HFFc6 (cell line): ENCODE measurements at places on chromosomes 2 and 18. TPM values are rescaled to one million over a fixed set of nuclear protein-coding genes. Genes with fewer than 3 reads are reported as not detected.

CCDC74B gene
- total RNA-seq = 4.5 to 6.3 TPM (median 4.6 TPM) in 3 replicates

PPP1R1C gene
- total RNA-seq = 0.31 TPM in 1 of 2 replicates, not detected in the other

DNA sequence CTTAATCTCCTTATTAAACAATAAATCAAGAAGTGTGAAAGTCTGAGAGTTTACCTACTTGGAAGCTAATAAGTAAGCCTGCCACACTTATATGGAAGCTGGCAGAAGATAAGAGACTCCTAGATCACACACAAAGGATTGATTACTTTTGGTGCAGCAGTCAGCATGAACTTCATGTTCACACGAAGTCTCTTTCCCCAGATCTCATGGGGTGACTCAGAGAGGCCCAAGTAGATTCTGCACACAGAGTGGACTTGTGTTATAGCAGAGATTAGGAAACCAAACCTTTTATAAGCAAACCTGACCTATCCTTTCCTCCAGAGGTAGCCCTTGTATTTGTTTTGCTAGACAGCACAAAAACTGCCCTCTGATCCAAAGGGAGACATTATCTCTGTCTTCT lies 9.9 kb upstream of the GAREM1 start:
- DNase-seq = no peak

SCN7A gene
- total RNA-seq = not detected in 2 replicates

GRCh38 chr2:219689676-219690628 lies 62.5 kb downstream of the SLC4A3 start:
- DNase-seq = peak; percentile 66

DNA sequence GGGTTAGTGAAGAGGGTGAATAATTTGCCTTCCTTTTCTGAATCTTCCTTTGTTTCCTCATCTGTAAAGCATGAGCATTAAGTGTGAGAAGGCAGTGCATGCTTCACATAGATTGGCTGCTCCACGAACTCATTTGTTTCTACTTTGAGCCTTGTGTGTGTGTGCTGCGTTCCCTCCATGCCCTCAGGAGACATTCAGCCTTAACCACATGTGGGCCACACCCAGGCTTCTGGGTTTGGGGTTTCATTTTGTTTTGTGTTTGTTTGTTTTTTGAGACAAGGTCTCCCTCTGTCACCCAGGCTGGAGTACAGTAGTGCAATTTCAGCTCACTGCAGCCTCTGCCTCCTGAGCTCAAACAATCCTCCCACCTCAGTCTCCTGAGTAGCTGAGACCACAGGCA lies 843.3 kb downstream of the GALR1 start:
- no peak for DNase-seq

DNA sequence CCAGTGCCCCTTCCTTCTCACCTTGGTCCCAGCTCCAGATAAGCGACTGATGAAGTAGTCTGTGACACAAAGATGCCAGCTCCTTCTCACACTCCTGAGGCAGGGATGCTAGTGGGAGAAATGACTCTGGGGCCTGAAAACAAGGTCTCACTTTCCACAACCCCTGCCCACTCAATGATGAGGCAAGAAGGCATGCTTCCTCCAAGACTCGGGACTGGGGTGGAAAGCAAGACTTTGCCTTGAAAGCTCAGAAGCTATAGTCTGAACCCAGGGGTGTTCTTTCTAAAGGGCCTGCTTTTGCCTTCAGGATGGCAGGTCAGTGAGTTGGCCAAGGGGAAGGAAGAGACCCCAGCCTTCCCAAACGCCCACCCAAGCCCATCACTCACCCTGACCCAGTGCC lies 1.4 kb downstream of the CCDC142 start:
- DNase-seq = no peak
